GM12865 (cell line): ENCODE measurements at places on chromosomes 16 and 17.
A peak's percentile ranks its signal among the peaks of the same experiment; 100 is the strongest.

GRCh38 chr16:2150418-2151187 is 2.2 kb downstream of the RAB26 start:
- DNase-seq = peak; percentile 69

DNA sequence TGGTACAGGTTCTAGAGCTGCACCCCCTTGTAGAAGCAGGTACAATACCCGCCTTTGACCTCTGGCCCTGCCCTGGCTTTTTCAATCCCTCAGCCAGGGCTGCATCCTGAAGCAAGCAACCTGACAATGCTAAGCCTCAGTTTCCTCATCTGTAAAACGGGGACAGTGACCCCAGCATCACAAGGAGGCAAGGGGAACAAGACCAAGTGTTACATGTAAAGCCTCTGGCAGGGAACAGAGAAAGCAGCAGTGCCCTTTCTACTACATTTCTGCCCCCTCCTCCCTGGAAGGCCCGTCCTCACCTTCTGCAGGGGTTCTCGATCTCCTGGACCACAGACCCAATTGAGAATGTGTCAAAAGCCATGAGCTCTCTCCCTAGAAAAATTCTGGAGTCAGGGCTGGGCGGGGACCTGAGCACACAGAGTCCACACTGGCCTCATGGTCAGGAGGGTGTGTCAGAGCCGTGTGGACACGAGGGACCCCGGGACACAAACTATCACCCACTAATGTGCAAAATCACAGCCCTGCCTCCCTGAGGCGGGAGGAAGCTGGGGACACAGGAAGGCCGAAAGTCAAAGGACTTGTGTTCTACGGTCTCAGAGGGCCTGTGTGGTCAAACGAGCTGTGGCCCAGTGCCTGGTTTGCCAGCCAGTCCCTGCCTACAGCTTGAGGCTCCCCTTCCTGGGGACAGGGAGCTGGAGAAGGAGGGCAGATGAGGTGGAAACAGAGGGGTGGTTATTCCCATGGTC is 27.5 kb downstream of the LRRC75A start:
- DNase-seq = no peak

DNA sequence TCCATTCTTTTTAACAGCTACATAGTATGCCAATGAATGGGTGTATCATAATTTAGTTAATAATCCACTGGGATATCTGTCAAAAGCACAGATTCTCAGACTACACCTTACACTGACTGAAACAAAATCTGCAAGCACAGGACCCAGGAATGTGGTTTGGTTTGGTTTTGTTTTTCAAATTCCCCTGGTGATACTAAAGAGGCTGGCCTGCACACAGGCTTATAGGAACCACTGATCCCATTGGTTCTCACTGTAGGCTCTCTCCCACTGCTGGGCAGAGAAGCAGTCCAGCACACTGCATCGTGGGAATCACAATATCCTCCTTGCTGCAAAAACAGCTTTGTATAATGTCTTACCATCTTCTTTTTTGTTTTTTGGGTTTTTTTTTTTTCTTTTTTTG is 67.1 kb downstream of the TEX14 start:
- no peak for DNase-seq

DNA sequence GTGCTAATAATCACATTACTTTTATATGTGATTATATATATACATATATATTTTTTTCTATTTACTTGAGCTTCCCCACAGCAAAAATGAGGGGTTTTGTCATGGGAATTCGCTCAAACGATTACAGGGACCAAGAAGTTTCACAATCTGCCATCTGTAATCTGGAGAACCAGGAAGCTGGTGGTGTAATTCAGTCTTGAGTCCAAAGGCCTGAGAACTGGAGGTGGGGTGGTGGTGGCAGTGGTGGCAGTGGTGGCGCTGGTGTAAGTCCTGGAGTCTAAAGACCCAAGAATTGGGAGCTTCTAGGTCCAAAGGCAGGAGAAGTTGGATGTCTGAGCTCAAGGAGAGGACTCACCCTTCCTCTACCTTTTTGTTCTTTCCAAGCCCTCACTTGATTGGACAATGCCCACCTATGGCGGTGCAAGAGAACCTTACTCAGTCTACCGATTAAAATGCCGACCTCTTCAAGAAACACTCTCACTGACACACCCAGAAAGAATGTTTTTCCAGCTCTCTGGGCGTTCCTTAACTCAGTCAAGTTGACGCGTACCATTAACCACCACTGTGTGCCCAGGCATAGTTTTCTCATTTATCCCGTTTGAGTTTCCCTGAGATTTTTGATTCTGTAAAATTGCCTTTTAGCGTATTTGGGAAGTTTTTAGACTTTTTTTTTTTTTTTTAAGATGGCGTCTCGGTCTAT is 31.9 kb downstream of the POLR2A start:
- DNase-seq = no peak

- no peak for DNase-seq
These were observed 13.4 kb downstream of the ABCA8 start for GRCh38 chr17:68941761-68942160.

- DNase-seq = no peak
These were observed 4.5 kb downstream of the HERPUD1 start for GRCh38 chr16:56936491-56936890.

DNA sequence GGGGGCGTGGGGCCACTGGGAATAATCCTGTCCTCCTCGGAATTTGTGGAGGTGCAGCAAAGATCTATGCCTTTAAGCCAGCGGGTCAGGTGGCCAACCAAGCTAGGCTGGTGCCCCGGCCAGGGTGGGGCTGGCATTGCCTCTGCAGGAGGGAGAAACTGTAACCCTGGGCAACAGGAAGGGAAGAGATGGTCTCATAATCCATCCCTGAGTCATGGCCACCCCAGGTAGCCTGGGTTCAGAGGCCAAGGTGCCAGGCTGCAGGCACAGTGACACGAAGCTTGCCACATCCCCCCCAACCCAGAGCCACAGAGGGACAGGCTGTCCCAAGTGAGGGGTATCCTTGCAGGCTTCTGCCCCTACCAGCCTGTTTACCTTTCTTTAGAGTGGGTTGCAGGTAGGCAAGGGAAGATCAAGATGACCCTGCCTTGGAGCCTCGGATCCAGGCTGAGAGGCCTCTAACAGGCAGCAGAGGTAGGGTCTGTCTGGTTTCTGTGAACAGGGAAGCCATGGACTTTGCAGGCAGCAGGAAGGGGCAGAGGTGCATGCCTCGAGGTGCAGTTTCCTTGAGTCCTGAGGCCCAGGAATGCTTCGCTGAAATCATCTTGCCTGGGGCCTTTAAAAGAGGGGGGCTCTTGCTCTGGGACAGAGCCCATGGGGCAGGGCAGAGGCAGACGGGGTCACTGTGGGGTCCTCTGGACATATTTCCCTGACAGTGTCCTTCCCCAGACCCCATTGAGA is 4.0 kb downstream of the LASP1 start:
- no peak for DNase-seq

DNA sequence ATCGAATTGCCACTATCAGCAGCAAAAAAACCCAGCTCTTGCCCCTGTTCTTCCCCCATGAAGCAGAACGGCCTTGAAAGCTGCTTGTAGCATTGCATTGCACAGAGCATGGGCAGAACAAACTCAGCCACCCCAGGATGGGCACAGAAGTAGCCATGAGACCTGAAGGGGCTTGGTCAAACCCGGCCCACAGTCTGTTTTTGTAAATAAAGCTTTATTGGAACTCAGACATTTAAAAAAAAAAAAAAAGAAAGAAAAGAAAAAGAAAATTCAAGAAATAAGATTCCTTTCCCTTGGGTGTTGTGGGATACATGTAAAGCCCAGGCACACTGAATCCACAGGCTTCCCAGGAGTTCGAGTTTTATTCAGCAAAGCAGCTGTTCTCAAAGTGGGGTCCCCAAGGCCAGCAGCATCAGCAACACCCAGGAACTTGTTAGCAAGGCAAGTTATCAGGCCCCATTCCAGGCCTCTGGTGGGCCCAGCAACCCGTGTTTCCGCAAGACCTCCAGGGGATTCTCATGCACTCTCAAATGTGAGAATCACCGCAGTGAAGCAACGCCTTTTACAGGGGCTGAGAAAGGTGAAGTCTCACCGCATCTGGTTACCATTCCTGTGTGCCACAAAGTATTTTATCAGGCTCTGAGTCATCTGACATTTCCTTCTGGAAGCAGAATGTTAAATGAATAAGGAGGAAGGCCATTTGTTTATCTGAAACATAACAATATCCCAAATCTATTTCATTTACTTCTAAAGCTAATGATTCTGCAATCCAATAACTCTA is 108.2 kb downstream of the SLC39A11 start:
- DNase-seq = no peak

- DNase-seq = no peak
These were observed 109.6 kb downstream of the PPM1E start for GRCh38 chr17:58865301-58865700.

DNA sequence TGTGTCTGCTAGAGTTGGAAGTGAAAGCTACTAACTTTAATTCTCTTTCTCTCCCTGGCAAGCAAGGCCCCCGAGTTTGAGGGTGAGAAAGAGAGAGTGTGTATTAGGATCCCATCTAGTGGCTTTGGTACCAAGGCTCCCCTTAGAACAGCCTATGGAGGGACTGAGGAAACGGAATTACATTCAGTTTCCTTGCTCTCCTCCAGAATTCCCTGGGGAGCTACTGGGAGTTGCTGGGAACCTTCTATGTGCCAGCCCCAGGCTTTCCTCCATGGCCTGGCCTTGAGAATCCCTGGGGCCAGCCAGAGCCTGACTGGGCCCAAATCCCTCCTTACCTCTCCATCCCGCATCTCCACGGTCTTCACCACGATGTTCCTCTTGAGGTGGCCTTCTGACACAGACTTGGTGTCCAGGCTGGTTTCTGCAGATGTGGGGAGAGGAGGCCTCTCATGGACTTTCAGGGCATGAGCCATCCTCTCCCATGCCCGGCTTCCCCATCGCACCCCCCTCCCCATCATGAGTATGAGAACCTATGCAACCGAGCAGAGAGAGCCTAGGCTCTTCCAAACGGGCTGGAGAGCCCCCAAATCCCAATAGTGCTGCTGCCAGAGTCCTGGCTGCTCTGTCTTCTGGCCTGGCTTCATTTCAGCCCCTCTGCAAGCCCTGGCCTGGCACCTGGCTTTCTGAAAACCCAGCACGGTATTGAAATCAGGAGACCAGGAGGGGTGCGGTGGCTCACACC is 7.4 kb downstream of the GFAP start:
- DNase-seq = no peak

DNA sequence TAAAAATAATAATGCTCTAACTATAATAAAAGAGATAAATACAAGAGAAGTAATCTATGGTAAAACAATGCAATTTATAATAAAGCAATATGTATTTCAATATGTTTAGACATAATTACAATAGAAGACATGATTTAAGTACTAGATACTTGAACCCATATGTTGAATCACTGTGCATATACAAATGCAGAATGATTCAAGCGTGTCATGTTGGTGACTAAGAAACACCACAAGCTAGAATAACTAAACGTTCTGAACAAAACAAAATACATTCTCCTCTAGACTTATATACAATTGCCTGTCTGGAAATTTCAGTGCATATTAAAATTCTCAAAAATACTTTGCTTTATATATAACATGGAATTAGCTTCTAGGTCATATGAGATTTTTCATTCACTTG is 11.2 kb downstream of the TADA2A start:
- no peak for DNase-seq

GRCh38 chr17:1951920-1952319 is 73.2 kb downstream of the RTN4RL1 start:
- DNase-seq = no peak

DNA sequence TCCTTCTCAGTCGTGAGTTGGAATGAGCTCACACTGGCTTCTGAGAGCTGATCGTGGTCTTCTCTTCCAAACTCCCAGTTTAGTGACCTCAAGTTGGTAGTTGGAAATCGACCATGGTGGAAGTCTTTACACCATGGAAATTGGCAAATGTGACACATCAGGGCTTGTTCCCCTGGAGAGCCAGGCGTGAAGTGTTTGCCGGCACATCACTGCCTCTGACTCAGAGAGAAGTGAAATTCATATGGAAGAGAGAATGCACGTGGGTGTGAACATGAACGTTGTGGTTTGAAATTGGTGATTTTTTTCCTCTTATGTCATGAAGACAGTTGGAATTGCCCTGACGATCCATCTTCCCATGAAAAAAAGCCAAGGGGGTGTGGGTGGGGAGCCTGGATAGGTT is 47.4 kb downstream of the AXIN2 start:
- no peak for DNase-seq

GRCh38 chr17:51668155-51668962 is 408.0 kb downstream of the UTP18 start:
- DNase-seq = no peak

GRCh38 chr16:27096375-27096774 is 29.6 kb downstream of the C16orf82 start:
- DNase-seq = no peak

- no peak for DNase-seq
These were observed 258.6 kb downstream of the HS3ST3B1 start for GRCh38 chr17:14559264-14560119.

DNA sequence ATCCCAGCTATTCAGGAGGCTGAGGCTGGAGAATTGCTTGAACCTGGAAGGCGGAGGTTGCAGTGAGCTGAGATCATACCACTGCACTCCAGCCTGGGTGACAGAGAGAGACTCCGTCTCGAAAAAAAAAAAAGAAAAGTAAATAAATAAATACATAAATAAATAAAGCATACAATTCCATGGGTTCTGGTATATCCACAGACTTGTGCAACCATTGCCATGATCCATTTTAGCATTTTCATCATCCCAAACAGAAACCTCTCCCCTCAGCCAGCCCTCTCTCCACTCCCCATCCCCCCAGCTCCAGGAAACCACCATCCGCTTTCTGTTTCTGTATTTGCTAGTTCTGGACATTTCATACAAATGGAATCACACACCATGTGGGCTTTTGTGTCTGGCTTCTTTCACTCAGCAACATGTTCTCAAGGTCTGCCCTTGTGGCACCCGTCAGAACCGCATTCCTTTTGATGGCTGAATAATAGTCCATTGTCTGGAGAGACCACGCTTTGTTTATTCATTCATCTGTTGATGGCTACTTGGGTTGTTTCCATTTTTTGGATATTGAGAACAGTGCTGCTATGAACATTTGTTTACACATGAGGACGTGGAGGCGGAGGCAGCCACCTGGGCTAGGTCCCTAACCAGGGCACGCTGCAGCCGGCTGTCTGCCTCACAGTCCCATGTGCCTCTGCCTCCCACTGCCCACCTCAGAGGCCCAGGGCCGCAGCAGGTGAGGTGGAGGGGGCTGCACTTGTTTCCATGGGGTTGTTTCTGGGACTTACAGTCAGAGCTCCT is 76.2 kb downstream of the NT5M start:
- DNase-seq = no peak

GRCh38 chr16:35296962-35297653 is 1837.7 kb downstream of the TP53TG3F start:
- DNase-seq = no peak

- DNase-seq = peak; percentile 72
These were observed 16.6 kb downstream of the CD7 start for GRCh38 chr17:82300707-82301270.

DNA sequence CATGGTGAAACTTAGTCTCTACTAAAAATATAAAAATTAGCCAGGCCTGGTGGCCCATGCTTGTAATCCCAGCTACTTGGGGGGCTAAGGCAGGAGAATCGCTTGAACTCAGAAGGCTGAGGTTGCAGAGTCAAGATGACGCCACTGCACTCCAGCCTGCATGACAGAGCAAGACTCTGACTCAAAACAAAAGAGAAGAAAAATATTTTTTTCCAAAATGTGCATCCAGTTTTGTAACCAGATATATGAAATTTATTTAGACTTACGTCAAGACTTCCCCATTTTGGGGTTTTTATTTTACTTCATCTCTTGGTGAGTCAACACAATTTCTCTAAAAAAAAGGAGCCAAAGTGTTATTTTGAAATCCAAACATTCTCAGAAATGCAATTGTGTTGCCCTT is 5.5 kb upstream of the TM4SF5 start:
- DNase-seq = no peak
